A172 (cell line): ENCODE measurements at places on chromosomes 4 and X. TPM values are rescaled to one million over a fixed set of nuclear protein-coding genes. Genes with fewer than 3 reads are reported as not detected.

- no peak for DNase-seq
These were observed 71.9 kb downstream of the NAA11 start for GRCh38 chr4:79253924-79254323.

Gene GLOD5
- not detected in 2 replicates for total RNA-seq

Gene AR
- 3.6 and 3.7 TPM in 2 replicates for total RNA-seq

Gene RRAGB
- total RNA-seq: 24.9 and 32.1 TPM in 2 replicates

Gene FAM120C
- 2.4 and 3.5 TPM in 2 replicates for total RNA-seq
